GM13977 (cell line): ENCODE measurements at places on chromosomes 5 and 9.

GRCh38 chr9:98240475-98240874, 15.0 kb downstream of the TBC1D2 start:
- no peak for DNase-seq

GRCh38 chr5:103464835-103465484, 97.6 kb downstream of the NUDT12 start:
- DNase-seq: no peak

- DNase-seq: no peak
These were observed 35.0 kb downstream of the ITK start for GRCh38 chr5:157215514-157216167.

DNA sequence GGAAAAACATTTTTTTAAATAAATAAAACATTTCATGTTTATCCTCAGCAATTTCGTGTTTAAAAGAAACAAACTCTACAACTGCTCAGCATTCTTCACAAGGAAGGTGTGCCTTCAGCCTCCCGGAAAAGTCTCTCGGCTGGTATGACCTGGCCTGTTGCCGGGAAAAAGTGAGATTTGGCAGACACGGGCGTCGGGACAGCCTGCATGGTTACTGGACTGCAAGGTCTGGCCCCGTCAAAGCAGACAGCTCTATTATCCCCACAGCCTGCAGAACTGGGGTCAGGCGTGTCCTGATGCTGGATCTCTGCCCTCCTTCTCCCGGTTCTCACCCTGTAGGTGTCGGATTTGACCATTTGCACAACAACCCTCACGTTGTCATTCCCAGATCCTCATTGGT, 120.3 kb upstream of the SPATA31C2 start:
- DNase-seq: no peak

GRCh38 chr5:26945901-26946300, 92.5 kb downstream of the CDH9 start:
- no peak for DNase-seq

- no peak for DNase-seq
These were observed 140.9 kb downstream of the AOPEP start for GRCh38 chr9:94867281-94867841.

DNA sequence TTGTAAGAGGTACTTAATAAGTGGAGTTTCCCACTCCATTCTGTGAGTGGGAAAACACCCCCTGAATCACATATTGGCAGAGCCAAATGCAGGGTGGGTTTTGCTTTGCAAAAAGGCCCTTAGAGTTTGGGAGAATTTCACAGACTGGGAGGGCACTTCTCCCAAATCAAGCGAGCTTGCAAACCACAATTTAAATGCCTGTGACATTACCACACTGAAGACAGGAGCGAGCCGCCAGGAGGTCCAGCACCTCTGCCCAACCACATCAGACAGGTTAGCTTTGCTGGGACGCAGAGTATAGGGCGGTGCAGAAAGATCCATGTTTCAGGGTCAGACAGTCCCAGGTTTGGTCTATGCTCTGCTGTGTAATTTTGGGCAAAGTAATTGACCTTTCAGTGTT, 2.3 kb downstream of the ALAD start:
- no peak for DNase-seq

DNA sequence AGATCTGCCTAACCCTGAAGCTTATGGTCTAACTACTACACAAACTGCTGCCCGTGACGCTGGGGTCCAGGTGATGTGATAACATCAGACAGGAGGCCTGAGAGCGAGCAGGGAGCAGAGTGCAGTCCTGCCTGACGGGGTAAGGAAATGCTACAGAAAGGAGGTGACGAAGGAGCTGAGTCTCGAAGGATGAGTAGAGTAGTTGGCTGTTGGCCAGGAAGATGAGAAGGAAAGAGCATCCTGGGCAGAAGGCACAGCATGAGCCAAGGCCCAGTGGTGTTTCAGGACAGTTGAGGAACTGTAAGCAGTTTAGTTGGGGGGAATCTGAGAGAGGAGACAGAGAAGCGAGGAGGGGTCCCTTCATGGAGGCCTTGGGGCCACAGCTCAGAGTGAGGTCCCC, 136.0 kb upstream of the TBC1D2 start:
- no peak for DNase-seq

GRCh38 chr9:76025286-76025685, 134.8 kb downstream of the PCSK5 start:
- DNase-seq: no peak

DNA sequence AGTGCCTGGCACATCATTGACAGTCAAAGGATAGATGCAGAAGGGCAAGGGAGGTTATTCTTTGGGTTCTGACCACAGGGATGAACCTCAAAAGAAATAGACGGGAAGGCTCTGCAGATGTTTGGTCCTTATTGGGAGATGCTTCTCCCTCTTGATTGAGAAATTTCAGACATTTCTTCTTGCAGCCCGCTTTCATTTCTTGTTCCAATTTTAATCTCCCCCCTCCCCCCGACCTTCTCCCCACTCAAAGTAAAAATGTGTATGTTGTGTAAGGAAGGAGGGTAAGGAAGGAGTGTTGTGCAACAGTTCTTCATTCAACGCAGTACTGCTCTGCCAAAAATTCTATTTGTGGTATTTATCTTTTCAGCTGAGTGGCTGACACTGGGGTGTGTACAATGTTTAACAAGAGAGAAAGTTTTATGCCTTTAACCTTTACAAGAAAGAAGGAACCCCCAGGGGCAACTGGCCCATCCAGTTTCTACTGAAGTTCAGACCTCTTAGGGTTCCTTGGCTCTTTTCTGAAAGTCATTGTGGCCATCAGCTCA, 46.3 kb upstream of the TNFSF15 start:
- DNase-seq: no peak

DNA sequence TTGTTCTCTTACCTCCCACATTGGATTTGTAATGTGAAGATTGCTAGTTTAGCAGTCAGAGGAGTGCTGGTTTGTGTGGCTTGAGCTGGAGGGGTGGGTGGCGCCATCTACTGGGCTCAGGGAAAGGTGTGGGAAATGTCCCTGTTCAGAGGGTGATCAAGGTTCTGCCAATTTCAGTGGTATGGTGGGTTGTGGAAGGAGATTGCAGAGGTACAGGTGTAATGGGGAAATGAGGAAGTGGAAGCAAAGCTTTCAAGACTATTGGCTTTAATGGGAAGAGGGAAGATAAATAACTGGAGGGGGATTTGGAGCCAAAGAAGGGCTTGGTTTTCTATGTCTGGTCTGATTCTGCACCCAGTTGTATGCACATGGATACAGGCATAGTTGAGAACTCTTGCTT, 76.4 kb downstream of the OSMR start:
- DNase-seq: peak; percentile 61
